ENCODE measurements at places on chromosomes 2 and 18.

- H3K4me1 ChIP-seq: peaks cover 17% of the 10 kb centered on the region
- H3K36me3 ChIP-seq: no peaks in the 10 kb centered on the region
- peak overlapping the region; percentile 69 for H3K27ac ChIP-seq
- H3K4me3 ChIP-seq: peak overlapping the region; percentile 75
- H3K27me3 ChIP-seq: no peaks in the 10 kb centered on the region
- no peak for DNase-seq
These were observed 1.3 kb downstream of the INPP4A start for GRCh38 chr2:98445683-98446581.

- H3K27me3 ChIP-seq: no peaks in the 10 kb centered on the region
- no peak overlapping the region for H3K27ac ChIP-seq
These were observed 40.2 kb downstream of the ZC3H15 start for GRCh38 chr2:186526281-186526680.

DNA sequence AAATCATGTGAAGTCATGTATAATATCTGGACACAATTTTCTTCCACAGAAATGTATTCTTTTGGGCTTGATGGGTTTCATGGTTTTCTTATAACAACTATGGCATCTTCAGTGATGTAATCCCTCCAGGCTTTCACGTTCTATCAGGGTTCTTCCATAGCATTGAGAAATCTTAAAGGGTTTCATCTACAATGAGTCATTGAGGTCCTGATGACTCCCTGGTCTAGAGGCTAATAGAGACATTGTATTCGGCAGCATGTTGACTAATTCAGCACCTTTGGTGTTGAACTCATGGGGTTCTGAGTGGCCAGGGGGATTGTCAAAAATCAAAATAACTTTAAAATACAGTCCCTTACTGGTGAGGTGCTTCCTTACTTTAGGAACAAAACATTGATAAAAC is 614.0 kb upstream of the CRIM1 start:
- H3K27ac ChIP-seq: no peak overlapping the region
- H3K4me1 ChIP-seq: no peaks in the 10 kb centered on the region
- H3K4me3 ChIP-seq: no peak overlapping the region
- no peaks in the 10 kb centered on the region for H3K27me3 ChIP-seq
- H3K36me3 ChIP-seq: no peaks in the 10 kb centered on the region
- no peak for DNase-seq

- DNase-seq: peak; percentile 71
- no peaks in the 10 kb centered on the region for H3K36me3 ChIP-seq
- peak overlapping the region; percentile 67 for H3K27ac ChIP-seq
These were observed 101.6 kb downstream of the SPTBN1 start for GRCh38 chr2:54557601-54558187.

- H3K27ac ChIP-seq: no peak overlapping the region
- H3K36me3 ChIP-seq: no peaks in the 10 kb centered on the region
- H3K27me3 ChIP-seq: no peaks in the 10 kb centered on the region
- no peak overlapping the region for H3K4me3 ChIP-seq
These were observed 684.6 kb upstream of the FANCL start for GRCh38 chr2:58925676-58926081.

DNA sequence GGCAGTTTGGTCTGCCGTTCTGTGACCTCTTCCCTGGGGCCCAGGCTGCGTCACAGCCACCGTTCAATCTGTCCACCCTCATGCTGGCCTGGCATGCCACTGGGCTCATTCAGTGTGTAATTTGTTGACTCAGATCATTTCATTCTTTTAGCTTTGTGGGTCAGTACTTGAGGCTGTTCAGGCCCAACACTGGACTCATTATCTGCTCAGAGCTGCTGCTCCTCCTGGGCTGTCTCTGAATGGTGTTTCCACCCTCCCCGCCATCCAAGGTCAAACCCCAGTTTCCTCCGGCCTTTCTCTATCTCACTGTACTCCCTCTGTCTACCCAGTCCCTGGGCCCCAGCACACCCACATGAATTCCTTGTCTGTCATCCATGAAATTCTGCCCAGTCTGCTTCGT is 152.4 kb upstream of the NCK2 start:
- H3K36me3 ChIP-seq: no peaks in the 10 kb centered on the region
- H3K27ac ChIP-seq: no peak overlapping the region
- peaks cover 2% of the 10 kb centered on the region for H3K4me1 ChIP-seq

GRCh38 chr2:27078267-27079194 is at the start of gene EMILIN1:
Gene EMILIN1 (plus strand): TSS chr2:27078615. CDS start chr2:27079066, 451 bp downstream.
- peak within 1 kb of the TSS; percentile 98 for H3K27ac ChIP-seq
- H3K4me1 ChIP-seq: peaks cover 60% of the 10 kb centered on the region
- H3K27me3 ChIP-seq: no peaks in the 10 kb centered on the region
- DNase-seq: peak; percentile 92
- peaks cover 10% of the 10 kb centered on the region for H3K36me3 ChIP-seq
- peak within 1 kb of the TSS; percentile 67 for H3K4me3 ChIP-seq

GRCh38 chr2:190940454-190940853 is 59.8 kb downstream of the GLS start:
- no peaks in the 10 kb centered on the region for H3K36me3 ChIP-seq
- DNase-seq: no peak
- H3K27ac ChIP-seq: no peak overlapping the region
- H3K4me1 ChIP-seq: no peaks in the 10 kb centered on the region
- H3K27me3 ChIP-seq: no peaks in the 10 kb centered on the region
- no peak overlapping the region for H3K4me3 ChIP-seq

DNA sequence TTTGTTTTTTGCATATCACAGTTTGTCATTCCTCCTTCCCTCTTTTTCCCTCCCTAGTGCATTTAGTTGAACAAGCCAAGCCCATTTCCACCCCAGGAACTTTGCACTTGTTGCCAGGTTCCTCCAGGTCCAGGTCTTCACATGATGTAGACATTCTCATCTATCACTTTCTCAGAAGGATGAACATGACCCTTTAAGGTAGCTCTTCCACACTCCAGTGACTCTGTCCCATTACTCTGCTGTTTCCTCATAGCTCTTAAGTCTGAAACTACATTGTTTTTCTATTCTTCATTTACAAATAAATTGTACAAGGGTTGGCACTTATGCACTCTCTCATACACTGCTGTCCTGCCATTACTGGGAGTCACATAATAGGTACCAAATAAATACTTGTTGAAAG is 6.1 kb downstream of the KYNU start:
- no peaks in the 10 kb centered on the region for H3K27me3 ChIP-seq
- no peak for DNase-seq
- H3K4me1 ChIP-seq: no peaks in the 10 kb centered on the region
- H3K4me3 ChIP-seq: no peak overlapping the region
- no peak overlapping the region for H3K27ac ChIP-seq
- no peaks in the 10 kb centered on the region for H3K36me3 ChIP-seq

- no peaks in the 10 kb centered on the region for H3K36me3 ChIP-seq
- H3K4me1 ChIP-seq: no peaks in the 10 kb centered on the region
- no peak overlapping the region for H3K27ac ChIP-seq
- no peak for DNase-seq
- no peaks in the 10 kb centered on the region for H3K27me3 ChIP-seq
These were observed 734.2 kb upstream of the CHAC2 start for GRCh38 chr2:53033411-53033810.

DNA sequence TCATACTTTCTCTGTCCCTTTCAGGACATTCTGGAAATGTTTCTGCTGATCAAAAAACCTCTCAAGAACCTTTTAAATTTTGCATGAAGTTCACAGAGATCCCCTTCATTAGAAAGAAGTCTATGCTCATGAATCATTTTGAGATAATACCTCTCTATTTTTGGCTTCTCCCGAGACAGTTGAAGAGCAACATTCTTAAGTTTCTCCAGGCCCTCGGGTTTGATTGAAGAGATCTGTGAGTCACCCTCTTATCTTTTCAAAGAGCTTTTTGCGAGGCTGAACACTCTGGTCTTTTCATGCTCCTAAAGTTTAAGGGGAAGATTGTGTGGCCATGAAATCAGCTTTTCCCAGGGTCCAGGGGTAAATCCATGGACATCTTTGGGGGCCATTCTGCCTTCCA is 354.2 kb downstream of the FBXO15 start:
- H3K36me3 ChIP-seq: no peaks in the 10 kb centered on the region
- H3K27ac ChIP-seq: no peak overlapping the region
- H3K4me3 ChIP-seq: no peak overlapping the region
- H3K4me1 ChIP-seq: no peaks in the 10 kb centered on the region
- no peak for DNase-seq
- H3K27me3 ChIP-seq: no peaks in the 10 kb centered on the region

DNA sequence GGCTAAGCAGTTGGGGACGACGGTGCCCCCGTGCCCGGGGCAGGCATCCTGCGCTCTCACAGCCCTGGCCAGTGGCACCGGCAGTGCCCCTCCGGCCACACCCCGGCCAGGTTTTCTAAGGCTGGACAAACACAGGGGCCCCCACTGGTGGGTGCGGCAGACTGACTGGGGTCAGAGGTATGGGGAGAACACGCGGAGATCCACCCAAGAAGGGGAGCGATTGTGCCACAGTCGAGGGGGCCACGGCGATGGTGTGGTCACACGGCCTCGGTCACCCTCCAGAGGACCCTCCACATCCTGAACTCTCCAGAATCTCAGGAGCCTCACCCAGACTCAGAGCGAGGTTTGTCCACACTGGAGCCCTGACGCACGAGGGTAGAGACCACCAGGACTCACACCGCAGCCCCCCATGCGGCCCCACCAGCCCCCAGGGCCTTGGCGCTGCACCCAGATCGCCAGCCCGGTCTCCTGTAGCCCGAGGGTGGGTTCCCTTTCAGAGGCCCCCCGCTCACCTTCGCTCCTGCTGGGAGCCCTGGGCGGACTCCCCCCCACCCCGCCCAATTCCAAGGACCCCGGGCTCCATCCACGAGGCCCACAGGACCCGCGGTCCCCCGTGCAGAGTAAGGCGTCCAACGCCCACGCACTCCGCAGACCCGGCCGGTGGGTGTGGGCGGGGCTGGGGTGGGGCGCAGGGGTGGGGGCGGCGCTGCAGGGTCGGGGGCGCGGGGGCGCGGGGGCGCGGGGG is 15.2 kb downstream of the PDCD1 start:
- peaks cover 7% of the 10 kb centered on the region for H3K4me1 ChIP-seq
- H3K27me3 ChIP-seq: no peaks in the 10 kb centered on the region
- DNase-seq: no peak
- peak overlapping the region; percentile 57 for H3K27ac ChIP-seq

DNA sequence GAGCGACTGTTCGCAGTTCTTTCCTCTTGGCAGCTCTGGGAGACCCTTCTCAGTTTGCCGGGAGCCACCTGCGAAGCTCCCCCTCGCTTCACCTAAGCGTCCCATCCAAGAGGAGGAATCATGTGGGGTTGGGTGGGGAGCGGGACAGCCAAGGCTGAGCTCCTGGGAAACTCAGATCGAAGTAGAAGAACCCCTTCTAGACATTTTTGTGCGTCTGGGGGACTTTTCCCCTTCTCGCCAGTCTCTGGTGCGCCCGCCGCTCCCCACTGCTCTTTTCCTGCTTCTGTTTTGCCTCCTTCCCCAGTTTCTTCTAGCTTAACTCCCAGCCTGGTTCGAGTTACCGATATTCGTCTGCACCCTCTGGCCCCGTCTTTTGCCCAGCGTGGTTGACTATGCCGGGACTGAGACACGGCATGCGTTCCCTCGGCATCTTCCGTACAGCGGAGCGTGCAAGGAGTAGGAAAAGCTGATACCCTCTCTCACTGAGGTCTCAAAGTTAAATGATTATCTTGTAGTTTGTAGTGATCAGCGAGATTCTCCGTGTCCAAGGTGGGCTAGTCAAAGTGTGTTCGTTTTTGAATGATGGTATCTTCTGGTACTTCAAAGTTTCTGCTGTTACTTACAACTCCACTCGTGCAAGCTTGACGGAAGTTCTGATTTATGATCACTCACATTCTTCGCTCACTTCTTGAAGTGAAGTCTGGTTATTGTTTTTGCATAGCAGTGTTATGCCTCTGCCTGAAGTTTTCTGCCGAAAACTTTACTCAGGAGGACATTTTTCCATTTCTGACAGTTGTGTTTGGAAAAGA is 664 bp downstream of the CAMKMT start:
- H3K4me1 ChIP-seq: peaks cover 16% of the 10 kb centered on the region
- H3K36me3 ChIP-seq: no peaks in the 10 kb centered on the region
- DNase-seq: peak; percentile 68
- H3K27ac ChIP-seq: peak overlapping the region; percentile 97
- no peaks in the 10 kb centered on the region for H3K27me3 ChIP-seq
- peak overlapping the region; percentile 91 for H3K4me3 ChIP-seq

DNA sequence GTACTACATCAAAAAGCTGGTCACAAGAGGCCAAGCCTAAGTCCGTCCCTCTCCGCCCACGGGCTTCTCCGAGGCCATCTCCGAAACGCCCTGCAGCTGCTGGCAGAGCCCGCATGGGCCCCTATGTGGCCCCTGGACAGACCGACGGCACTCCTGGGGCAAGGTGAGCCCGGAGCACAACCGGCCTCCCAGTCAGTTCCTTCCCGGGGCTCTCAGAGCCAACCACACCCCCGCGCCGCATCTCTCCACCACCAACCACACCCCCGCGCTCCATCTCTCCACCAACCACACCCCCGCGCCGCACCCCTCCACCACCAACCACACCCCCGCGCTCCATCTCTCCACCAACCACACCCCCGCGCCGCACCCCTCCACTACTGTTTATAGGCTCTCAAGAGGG is 93.5 kb downstream of the ZNF516 start:
- no peak for DNase-seq
- no peaks in the 10 kb centered on the region for H3K4me1 ChIP-seq
- no peaks in the 10 kb centered on the region for H3K27me3 ChIP-seq
- no peak overlapping the region for H3K4me3 ChIP-seq
- H3K27ac ChIP-seq: no peak overlapping the region

DNA sequence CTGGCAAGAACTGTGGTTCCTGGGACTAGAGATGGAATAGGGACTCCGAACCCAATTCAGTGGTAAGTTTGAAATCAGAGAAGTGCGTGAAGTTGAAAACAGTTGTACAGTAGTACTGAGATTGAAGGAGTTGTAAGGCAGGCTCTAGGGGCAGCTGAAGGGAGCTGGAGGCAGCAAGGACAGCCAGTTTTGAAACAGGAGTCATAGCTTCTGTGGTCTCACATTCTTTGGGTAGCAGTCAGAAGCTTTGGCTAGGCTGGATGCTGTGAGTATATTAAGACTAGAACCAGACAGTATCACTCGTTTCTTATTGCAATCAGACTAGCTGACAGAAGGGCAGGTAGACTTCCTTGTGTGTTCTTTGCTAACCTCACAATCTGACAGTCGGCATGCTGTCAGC is 64.5 kb upstream of the ADAM23 start:
- H3K27ac ChIP-seq: no peak overlapping the region
- no peaks in the 10 kb centered on the region for H3K36me3 ChIP-seq
- no peak for DNase-seq
- H3K4me3 ChIP-seq: no peak overlapping the region
- no peaks in the 10 kb centered on the region for H3K27me3 ChIP-seq
- no peaks in the 10 kb centered on the region for H3K4me1 ChIP-seq

- peak overlapping the region; percentile 75 for H3K27ac ChIP-seq
- peak overlapping the region; percentile 14 for H3K4me3 ChIP-seq
- H3K27me3 ChIP-seq: no peaks in the 10 kb centered on the region
- DNase-seq: peak; percentile 69
- no peaks in the 10 kb centered on the region for H3K36me3 ChIP-seq
- H3K4me1 ChIP-seq: peaks cover 5% of the 10 kb centered on the region
These were observed 125.5 kb downstream of the DYSF start for GRCh38 chr2:71578767-71579342.

GRCh38 chr2:24970483-24971285 is 1.1 kb downstream of the DNAJC27 start:
- DNase-seq: no peak
- no peaks in the 10 kb centered on the region for H3K4me1 ChIP-seq
- H3K27ac ChIP-seq: peak overlapping the region; percentile 99
- H3K36me3 ChIP-seq: peaks cover 11% of the 10 kb centered on the region
- peak overlapping the region; percentile 93 for H3K4me3 ChIP-seq

Measured in tibial artery (tissue), 4 donors.